Stimulated activated CD8-positive, alpha-beta memory T cell treated with anti-CD3 and anti-CD28 coated beads, Interleukin-4, amount 100 ng/mL, for 1 hour (primary cell): ENCODE measurements at places on chromosomes 3 and 15.

DNA sequence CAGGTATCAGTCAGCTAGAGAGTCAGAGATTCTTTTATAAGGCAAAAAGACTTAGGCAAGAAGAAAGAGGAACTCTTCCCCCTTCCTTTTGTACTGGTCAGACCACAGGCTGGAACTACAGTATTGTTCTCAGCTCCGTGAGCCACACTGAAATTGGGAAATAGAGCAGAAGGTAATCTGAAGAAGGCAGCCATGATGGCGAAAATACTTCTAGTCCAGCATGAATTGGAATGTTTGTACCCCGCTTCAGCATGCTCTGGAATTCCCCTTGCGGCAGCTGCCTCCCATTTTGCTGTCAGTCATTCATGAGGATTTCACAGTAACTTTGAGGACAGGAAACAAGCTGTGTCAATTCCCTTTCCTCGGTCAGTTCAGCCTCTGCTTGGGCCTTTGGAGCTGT is 96.2 kb downstream of the CORO2B start:
- DNase-seq, result no peak

DNA sequence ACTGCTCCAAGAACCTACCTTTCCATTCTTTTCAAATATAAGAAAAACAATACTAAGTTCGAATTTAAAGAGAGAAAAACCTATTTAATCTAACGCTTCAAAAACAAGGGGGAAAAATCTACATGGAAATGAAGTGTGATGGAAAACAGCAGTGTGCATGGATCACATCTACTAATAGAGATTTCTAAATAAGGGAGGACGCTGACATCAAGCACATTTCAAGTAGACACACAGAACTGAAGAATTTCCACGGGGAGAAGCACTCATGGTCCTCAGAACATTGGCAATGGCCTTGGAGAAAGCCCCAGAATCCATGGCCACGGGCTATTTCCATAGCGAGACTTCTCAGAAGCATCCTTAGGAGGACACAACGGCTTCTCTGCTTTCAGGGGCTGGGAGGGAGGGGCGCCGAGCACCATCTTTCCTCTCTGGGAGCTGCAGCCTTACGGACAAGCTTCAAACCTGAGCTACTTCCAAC is 1.0 kb downstream of the TASOR start:
- DNase-seq, result no peak

DNA sequence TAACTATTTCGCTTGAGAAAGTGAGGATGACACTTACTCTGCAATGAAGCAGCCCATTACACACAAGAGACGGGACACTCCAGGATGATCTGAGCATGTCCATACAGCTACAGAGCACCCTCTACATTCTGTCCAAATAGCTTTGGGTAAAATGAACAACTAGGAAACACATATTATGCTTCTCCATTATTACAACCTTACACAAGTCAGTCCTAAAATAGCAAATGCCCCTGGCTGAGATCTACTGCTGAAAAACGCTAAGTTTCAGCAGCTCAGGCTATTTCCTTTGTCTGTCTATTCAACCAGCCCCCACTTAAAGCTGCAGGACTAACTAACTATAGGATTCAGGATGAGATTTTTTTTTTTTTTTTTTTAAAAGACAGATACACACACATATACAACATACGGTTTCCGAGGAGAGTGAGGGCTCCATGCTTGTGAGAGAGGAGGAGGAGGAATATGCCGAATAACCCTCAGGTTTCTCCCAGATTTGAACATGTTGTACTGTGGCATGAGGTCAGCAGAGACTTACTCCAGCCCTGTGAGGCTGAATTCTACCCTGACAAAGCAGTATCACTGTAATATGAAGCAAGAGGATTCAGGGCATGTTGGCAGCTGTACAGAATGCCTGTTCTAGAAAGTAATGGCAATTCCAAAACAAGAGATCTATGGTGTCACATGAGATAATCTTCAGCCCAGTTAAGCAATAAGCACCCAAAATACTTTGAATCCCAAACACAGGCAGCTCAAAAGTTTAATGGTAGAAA is 117.3 kb upstream of the PLXND1 start:
- no peak for DNase-seq

DNA sequence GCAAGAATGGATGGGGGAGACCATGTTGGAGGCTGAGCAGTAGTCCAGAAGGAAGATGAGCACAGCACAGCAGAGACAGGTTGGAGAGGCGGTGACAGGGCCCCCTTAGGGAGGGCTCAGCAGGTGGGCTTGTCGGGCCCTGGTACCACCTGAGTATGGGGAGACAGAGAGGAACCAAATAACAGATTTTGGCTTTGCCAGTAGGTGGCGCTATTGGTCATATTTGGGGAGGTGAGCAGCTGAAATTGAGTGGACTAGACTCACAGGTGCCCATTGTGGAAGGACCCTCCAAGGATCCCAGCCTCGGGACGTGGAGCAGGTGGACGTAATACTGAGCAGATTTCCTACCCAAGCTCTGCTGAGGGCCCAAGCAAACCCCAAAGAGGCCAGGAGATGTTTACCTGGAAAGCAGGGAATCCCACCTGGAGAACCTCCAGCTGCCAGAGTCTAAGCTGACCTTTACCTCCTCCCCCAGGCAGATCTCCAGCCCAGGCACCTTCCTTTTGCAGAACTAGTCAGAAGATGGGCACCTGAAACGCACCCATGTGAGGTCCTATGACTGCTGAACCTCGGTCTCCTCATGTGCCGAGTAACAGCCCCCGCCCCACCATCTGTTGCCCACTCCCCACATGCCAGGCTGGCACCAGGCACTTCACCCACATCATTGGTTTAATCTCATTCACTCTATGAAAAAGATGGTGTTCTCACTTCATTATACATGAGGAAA is 24.6 kb upstream of the CORO2B start:
- no peak for DNase-seq

- DNase-seq, result no peak
Measured at GRCh38 chr3:152656972-152657355, 178.0 kb upstream of the P2RY1 start.

DNA sequence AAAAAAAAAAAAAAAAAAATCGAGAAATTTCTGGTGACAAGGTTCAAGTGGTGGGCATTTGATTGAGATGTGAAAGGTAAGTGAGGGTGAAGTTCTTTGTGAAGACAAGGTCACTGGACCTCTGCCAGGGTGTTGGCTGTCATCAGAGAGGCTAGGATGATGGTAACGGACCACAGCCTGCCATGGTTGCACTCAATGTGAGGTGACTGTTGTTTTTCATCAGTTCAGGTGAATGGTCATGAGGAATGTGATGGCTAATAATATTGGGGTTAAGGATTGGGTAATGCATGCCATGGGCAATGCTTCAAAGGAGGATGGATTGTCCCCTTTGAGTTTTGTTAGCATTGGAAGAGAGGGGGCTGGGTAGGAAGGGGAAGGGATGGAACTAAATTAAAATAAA is 4.3 kb upstream of the ALPK3 start:
- DNase-seq, result no peak

- no peak for DNase-seq
Measured at GRCh38 chr3:160886421-160886820, 130.4 kb downstream of the PPM1L start.

GRCh38 chr15:64229129-64229724 is 66.4 kb upstream of the PPIB start:
- DNase-seq, result no peak

GRCh38 chr15:48325400-48325799 is 5.8 kb upstream of the DUT start:
- DNase-seq, result no peak

GRCh38 chr3:125967156-125967555 is 1.8 kb upstream of the ROPN1B start:
- DNase-seq, result no peak

DNA sequence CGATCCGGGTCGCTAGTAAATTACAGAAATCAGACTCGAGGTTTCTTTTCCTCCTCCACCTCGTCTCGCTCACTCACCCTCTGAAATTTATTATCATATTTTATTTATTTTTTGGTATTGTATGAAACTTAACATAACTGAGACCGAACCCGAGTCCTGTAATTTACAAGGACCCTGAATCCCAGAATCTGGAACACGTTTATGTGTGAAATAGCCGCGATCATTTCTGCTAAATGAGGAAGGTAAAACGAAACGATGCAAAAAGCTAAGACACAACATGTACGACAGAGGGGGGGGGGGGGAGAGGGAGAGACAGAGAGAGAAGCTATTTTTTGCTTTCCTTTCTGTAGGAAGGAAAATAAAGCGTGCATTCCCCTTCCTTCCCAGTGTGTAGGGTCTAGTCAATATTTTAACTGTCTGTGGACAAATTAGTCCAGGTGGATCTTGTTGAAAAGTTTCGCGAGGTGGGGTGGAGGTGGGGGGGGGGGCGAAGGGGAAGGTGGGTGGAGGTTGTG is 1.6 kb downstream of the BBX start:
- no peak for DNase-seq

- no peak for DNase-seq
Measured at GRCh38 chr15:72912121-72912520, 128.6 kb upstream of the ADPGK start.

GRCh38 chr3:151439652-151440125 is 21.2 kb downstream of the IGSF10 start:
- DNase-seq, result no peak

- DNase-seq, result no peak
Measured at GRCh38 chr3:119318876-119319275, 24.7 kb downstream of the ARHGAP31 start.

DNA sequence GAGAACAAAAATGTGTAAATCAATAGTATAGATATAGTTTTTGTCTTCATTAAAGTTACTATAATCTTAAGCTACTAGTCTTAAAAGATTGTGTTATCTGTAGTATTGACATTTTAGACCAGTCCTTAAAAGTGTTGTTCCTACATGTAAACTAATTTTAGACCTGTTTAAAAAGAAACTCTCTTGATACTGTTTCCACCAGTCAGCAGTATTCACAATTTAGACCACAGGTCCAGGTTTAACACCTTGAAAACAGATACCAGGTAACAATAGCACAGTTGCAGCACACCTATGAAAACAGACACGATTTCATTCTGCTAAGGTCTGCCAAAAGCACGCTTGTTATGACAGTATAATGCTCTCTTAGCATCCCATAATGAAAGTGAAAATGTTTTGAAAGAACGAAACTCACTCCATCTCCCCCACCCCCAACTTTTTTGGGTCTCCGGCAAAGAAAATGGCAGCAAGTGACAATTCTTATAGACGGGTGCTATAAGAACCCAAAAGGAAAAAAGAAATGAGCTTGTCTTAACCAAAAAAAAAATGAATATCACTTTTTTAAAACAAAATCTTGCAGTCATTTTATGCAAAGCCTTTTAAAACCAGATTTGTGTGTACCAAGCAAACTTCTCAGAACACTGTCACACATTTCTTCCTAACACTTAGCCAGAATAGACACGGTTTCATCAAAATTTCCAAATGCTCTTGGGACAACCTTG is 1.6 kb downstream of the EIF4E3 start:
- no peak for DNase-seq
